ENCODE measurements at places on chromosomes 6 and 20.

GRCh38 chr6:142395768-142396231 lies 94.0 kb downstream of the ADGRG6 start:
- DNase-seq = no peak

GRCh38 chr6:89984926-89985750 lies 90.9 kb downstream of the GJA10 start:
- no peak for DNase-seq

DNA sequence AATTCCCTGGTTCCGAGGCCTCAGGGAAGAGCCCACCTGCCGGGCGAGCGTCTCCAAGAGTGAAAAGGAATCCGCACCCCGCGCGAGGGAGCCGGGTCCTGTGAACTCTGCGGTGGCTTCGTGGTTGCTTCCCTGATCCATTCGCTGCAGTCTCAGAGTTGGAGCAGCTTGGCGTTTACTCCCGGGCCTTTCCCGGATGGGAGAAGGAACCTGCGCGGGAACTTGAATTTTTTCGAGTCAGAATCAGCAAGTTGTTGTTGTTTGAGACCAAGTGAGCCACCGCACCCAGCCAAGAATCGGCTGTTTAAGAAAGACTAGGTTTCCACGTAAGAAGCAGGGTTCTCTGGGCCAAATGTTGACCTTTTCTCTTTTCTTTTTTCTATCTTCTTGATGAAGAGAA lies 12.9 kb downstream of the PRSS16 start:
- DNase-seq = no peak

- no peak for DNase-seq
These were observed 144.7 kb upstream of the FBXL4 start for GRCh38 chr6:99092461-99092860.

- DNase-seq = no peak
These were observed 274.9 kb downstream of the UTRN start for GRCh38 chr6:144559865-144560593.

Measured in activated CD4-positive, alpha-beta T cell treated with anti-CD3 and anti-CD28 coated beads for 1 hour (primary cell).